ENCODE measurements at places on chromosomes 2 and 18.

DNA sequence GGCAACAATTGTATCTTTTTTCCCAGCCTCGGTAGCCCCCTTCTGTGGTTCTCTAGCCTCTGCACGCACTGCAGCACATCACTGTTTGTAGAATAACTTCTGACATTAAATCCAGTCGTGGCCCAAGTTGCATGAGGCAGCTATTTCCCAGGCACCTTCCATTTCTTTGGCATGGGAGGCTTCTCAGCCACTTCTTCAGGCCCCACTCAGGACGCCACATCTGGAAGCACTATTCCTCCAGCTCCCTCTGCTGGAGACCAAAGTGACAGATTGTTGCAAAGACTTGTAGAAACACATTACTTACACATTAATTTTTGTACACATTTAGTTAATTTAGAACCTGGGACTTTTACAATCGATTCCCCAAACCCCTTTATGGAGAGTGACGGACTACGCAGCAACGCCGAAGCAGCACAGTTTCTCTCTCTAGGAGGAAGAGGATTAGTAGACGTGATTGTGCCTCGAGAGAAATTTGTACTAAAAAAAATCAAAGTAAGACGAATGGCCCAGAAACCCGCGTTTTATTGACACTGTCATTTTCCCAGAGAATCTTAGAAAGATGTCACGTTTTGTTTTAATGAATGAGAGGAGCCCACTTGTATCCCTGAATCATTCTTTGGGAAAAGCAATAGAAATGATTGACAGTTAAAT lies 57.8 kb upstream of the RGPD5 start:
- DNase-seq = no peak

DNA sequence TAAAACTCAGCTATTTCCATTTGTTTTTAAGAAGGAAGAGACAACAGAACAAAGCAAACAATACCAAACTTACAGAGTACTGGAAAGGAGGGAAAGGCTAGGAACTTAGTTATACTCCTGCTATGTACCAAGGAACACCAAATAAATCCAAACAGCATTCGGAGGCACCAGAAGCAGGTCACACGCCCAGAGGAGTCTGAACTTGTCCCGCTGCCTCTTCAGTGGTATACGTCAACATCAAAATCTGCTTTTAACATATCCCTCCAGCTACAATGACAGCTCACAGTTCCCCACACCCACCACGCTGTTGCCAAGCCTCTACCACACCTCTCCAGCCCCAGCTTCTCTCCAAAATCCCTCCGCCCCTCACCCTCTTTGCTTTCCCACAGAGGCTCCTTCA lies 17.3 kb downstream of the C2orf76 start:
- no peak for DNase-seq

- DNase-seq = no peak
Measured at GRCh38 chr2:178477443-178478129, 814 bp downstream of the FKBP7 start.

- DNase-seq = no peak
Measured at GRCh38 chr2:86645752-86646151, 22.1 kb upstream of the RNF103 start.

DNA sequence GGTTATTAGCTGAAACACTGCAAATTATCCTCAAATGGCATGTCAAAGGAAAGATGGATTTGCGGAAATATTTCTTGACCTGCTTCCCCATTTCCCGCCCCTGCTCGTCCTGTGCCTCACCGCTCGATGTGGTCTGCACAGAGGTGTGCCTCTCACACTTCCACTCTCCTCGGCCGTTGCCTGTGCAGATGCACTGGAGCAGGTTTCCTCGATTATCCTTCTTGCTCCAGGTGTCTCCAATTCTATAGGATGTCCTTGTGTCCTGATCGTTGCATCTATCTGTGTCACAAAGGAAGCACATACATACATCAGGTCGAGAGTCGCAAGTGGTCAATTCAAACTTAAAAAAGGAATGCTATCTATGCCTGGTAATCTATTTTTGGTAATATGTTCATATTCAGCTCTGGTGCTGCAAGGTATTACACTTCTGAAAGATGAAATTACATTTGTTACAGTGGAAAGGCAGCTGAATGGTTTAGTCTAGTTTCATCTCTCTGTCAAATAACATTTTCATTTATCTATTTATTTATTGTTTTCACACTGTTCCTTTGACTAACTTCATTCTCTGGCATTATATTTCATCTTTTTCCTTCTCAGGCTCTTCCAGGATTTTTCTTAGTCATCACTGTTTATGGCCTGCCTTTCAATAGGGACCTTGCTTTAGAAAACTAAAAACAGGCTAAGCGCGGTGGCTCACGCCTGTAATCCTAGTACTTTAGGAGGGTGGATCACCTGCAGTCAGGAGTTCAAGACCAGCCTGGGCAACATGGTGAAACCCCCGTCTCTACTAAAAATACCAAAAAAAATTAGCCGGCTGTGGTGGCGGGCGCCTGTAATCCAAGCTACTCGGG lies 7.6 kb downstream of the FN1 start:
- no peak for DNase-seq

- DNase-seq = no peak
Measured at GRCh38 chr18:60259052-60259681, 113.4 kb downstream of the MC4R start.

DNA sequence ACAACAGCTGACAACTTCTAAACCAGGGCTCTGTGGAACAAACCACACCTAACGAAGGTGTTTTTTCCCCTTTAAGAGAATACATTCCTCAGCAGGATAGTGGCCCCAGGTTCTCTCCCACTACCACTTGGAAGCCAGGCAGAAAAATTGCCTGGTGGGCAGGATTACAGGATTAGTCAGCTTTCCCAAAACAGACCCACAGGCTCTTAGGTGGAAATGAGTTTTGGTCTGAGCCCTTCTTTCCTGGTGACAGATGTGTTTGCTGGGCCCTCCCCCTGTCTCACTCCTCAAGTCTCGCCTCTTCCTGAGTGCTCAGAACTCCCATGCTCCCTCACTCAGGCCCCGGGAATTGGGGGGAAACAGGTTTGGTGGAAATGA lies 139.4 kb upstream of the HAAO start:
- no peak for DNase-seq

GRCh38 chr2:6877402-6878304 lies at the start of gene RSAD2:
Gene RSAD2, plus strand, starts transcription at chr2:6877777. Its CDS starts 24 bp downstream, at chr2:6877801.
- DNase-seq = no peak

- DNase-seq = no peak
Measured at GRCh38 chr2:120515759-120516678, 170.1 kb downstream of the INHBB start.

DNA sequence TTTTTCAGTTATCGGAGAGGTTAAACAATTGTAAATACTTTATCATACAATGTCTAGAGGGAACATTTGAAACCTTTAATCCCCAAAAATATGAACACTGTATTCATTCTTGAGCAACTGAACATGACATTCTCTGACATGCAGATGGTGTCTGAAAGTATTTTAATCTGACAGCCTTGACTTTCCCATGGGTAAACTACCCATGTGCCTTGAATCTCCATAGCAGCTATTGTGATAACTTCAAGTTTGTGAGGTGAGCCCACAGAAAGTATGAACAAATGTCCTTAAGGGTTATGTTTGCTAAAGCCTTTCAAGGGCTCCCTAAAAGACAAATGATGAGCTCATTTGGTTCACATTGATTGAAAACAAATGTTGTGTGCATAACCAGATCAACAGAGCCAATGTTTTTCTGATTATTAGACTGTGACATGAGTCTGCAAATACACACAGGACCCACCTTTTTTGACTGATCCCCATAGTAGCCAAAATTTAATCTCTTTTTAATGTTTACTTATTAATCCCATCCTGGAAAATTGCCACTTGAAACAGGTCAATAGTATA lies 1326.0 kb downstream of the LRP1B start:
- DNase-seq = no peak

DNA sequence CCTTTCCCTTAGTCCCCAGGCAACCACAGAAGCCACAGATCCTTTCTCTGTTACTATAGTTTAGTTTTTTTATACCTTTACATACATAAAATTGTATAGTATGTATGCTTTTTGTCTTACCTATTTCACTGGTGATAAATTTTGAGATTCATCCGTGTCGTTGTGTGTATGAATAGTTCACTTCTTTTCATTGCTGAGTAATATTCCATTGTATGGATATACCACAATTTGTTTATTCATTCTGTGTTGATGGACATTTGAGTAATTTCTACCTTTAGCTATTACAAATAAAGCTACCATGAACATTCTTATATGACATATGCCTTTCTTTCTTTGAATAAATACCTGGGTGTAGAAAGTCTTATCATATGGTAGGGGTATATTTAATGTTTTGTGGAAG lies 102.8 kb upstream of the CERS6 start:
- DNase-seq = no peak

DNA sequence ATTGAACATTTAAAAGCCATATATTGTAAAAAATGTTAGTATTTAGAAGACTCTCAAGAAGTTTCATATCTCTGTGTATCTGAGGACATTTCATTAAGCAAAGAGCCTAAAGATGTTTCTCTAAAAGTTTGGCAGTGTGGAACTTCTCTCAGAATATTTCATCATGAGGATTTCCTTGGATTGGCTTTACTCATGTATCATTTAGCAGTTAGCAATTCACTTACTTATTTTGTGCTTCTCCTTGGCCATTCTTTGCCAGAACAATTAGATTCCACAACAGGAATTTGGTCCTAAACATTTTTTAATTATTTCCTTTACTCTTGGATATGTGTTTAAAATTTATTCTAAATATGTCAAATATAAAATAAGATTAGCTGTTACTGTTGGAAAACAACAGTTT lies 345.0 kb upstream of the LRRTM4 start:
- DNase-seq = no peak

- no peak for DNase-seq
Measured at GRCh38 chr2:168643979-168644378, 158.5 kb upstream of the NOSTRIN start.

- DNase-seq = no peak
Measured at GRCh38 chr18:9734189-9734588, 26.1 kb downstream of the RAB31 start.

All from GF-D8 (cell line).